ENCODE measurements at places on chromosomes 12 and 14.

GRCh38 chr12:75488553-75488952, 8.0 kb downstream of the GLIPR1 start:
- DNase-seq, result peak; percentile 25

DNA sequence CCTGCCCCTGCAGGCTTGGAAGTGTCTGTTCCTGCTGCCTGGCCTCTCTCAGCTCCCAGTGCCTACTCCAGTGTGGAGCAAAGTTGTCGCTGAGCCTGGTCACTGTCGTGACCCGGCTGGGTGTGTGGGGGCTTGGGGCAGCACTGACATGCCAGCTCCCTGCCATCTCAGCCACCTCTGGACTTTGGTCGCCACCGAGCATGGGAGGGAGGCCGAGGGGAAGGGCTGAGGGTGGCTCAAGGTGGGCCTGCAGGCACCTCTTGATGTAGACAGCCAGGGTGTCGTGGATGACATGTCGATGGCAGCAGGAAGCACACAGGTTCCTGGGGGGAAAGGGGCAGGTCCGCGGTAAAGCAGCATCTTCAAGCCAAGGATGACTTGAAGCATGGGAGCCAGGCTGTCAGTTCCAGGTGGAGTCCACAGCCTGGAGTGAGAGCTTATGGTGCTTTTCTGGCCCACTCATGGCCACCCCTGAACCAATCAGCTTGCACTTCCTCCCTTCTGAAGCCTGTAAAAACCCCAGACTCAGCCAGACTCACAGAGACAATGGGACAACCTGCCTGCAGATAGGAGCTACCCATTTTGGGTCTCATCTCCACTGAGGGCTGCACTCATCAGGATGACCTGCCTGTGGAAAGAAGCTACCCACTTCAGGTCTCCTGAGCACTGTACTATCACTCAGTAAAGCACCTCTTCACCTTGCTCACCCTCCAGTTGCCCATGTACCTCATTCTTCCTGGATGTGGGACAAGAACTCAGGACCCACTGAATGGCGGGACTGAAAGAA, 210.1 kb downstream of the MON2 start:
- DNase-seq, result no peak

- DNase-seq, result peak; percentile 36
These were observed 33.2 kb downstream of the MARK3 start for GRCh38 chr14:103418481-103418818.

- no peak for DNase-seq
These were observed 81.2 kb upstream of the ETV6 start for GRCh38 chr12:11568155-11568761.
